ENCODE measurements at places on chromosomes 2 and 18.

GRCh38 chr18:57087644-57088376 lies 59.1 kb upstream of the BOD1L2 start:
- no peak for DNase-seq

DNA sequence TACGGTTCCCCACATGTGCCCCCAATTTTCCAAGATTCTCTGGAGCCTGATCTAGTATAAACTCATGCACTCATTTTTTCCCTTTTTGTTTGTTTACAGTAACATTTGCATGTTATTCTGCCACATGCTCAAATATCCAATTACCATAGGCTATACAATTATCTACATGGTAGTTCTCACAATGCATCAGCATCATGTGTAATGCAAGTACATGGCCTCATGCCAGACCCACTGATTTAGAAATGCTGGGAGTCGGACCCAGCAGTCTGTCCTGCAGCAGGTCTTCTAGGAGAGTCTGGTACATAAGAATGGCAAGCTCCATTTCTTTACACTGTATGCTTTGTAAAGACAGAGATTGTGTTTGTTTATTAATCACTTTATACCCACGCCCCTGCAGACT lies 107.7 kb downstream of the CBLN2 start:
- no peak for DNase-seq

DNA sequence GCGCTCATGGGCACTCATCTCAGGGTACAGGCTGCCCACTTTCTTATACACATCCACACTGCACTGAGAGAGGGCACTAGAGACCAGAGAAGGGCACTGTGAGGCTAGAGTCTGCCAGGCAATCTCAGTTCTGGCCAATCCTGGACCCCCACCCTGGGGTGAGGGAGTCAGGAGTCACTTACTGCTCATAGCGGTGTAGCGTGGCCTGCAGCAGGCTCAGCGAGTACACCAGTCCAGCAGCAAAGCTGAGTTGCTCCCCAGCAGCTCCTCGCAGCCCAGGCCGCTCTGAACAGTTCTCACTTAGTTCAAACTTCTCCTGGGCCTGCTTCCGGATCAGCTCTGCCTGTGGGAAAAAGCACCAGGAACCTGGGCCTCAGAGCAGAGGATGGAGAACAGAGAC lies 12.3 kb downstream of the DCTN1 start:
- no peak for DNase-seq

DNA sequence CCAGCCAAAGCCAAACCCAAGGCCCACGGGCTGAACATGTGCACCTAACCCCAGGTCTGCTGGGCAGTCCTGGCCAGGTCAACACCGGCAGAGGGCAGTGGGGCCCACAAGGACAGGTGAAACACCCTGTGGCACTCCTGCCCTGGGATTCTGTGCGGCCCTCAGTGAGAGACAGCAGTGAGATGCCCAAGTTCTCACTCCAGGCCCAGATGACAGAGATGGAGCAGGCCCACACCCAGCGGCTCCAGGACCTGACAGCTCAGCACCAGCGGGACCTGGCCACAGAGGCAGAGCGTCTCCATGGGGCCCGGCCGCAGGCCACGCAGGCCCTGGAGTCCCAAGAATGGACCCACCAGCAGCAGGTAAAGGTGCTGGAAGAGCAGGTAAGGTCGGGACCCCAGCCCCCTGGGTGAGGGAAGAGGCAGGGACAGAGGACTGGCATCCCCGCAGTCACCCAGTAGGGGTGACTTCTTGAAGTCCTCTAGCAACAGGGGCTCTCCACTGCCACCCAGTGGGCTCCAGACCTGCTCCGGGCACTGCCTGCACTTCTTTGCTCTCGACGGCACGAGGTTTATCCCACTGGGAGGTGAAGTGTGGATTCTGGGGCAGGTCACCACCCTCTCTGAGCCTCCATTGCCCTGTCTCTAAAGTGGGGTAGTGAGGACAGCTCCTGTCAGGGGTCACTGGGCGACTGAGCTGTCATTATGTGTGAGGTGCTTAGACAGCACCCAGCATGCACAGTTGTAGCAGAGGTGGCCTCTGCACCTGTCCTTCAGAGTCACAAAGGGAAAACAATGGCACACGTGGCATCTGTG lies 8.8 kb upstream of the SNED1 start:
- no peak for DNase-seq

DNA sequence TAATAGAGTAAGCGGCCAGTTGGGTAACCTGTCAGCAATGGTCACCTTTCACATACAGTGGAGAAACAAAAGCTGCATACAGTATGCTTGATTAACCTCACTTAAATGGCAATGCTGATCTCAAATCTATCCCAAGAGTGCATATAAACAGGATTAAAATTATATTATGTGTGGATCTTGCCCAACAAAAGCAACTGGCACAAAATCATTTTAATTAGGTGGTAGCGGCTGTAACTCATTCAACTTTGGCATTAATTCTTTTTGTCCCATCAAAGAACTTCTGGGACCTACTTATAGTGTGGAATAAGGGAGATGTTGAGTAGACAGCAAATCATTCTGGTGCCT lies 167.8 kb upstream of the VRK2 start:
- no peak for DNase-seq

GRCh38 chr2:148560496-148560895 lies 84.1 kb upstream of the EPC2 start:
- peak; percentile 4 for DNase-seq

GRCh38 chr2:173239644-173240043 lies 115.0 kb upstream of the CDCA7 start:
- no peak for DNase-seq

DNA sequence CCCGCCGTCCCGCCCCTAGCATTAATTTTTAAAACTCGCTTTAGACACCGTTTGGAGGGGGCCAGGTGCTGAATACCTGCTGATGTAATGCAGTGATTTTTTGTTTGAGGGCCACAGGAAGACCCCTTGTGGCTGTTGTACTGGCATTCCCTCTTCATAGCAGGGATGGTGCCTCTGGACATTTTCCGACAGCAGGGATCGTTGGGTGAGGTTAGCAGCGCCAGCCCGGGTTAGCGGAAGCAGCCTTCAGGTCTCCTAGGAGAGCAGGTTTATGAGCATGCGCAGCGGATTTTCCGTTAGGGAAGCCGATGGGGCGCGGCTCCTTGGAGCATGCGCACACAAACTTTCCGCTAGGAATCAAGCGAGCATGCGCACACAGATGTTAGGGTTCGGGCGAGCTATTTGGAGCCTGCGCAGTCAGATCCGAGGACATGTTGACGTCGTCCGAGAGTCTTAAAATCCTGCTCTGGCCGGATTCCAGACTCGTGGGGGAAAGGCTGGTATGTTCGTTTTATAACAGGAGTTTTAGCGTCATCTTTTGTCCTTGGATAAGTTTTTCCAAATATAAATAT lies 17.2 kb upstream of the C2orf74 start:
- peak; percentile 94 for DNase-seq

DNA sequence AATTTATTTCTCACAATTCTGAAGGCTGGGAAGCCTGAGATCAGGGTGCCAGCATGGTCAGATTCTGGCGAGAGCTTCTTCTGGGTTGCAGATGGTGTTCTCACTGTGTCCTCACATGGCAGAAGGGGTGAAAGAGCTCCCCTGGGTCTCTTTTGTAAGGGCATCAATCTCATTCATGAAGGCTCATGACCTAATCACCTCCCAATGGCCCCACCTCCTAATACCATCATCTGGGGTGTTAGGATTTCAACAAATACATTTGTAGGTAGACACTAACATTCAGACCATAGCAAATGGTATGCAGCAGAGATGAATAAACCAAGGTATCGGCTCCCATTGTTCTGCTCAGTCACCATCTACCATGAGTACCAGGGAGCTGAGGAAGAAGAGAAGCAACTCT lies 32.7 kb downstream of the YPEL5 start:
- DNase-seq: no peak

DNA sequence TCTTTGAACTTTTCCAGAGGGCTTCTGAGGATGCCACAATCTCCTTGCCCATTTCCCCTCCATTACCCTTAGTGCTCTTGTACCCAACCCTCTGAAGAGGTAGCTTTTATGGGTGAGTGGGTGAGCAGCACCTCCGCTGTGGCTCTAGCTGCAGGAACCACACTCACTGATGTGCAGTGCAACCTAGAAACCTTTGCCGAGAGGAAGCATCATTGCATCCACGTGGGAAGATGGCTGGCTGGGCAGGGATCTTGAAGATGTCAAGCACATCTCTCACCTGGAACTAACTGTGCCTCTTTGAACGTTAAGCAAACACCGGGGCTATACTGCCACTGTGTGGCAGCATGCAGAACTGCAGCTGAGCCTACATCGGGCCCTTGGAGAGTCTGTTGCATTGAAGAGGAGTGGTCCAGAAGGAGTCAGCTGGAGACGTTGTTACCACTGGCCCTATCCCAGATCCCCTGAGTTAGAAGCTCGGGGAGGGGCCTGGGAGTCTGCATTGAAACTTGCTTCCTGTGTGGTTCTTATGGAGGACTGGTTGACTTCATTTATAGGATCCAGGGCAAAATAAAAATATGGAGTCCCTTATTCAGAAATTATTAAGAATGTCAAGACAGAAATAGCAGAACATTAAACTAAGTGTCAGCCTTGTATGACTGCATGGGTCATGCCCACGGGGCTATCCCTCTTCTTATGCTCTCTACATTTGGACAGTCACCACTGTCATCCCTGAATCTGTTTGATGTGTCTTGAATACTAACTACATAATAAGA lies 28.7 kb downstream of the IGFBP5 start:
- DNase-seq: peak; percentile 17

- no peak for DNase-seq
Measured at GRCh38 chr2:134667081-134667480, 51.7 kb downstream of the TMEM163 start.

DNA sequence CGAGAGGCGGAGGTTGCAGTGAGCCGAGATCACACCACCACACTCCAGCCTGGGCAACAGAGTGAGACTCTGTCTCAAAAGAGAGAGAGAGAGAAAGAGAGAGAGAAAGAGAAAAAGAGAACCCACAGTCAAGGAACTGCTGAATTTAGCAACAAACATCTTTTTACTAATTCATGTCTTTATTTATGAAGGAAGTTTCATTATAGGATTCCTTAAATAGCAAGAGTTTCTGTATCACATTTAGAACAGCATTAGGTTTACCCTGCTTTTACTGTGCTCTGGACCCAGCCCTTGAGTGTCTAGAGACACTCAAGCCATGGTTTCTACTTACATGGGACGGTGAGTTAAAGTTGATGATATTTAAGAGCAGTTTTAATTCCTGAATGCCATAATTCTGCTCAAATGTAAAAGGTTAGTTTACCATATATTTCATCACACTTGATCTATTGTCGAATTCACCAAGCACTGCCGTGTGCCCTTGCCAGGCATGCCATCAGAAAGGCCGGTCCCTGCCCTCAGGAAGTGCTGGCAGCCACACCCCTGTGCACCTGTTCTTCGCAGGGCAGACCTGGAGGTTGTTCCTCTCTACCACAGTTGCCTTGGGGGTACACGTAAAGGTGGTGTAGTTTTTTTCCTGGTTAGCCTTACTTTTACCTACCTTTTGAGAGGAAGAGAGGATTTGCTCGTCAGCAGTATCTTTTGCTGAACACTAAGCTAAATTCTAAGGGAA lies 153.3 kb downstream of the LDLRAD4 start:
- DNase-seq: no peak
